ENCODE measurements at places on chromosomes 5 and 9.

GRCh38 chr5:7749626-7750025 lies 101.3 kb downstream of the CFAP90 start:
- no peaks in the 10 kb centered on the region for H3K36me3 ChIP-seq
- no peak overlapping the region for H3K4me3 ChIP-seq
- peaks cover 9% of the 10 kb centered on the region for H3K4me1 ChIP-seq
- no peak overlapping the region for H3K27ac ChIP-seq
- no peak for DNase-seq

DNA sequence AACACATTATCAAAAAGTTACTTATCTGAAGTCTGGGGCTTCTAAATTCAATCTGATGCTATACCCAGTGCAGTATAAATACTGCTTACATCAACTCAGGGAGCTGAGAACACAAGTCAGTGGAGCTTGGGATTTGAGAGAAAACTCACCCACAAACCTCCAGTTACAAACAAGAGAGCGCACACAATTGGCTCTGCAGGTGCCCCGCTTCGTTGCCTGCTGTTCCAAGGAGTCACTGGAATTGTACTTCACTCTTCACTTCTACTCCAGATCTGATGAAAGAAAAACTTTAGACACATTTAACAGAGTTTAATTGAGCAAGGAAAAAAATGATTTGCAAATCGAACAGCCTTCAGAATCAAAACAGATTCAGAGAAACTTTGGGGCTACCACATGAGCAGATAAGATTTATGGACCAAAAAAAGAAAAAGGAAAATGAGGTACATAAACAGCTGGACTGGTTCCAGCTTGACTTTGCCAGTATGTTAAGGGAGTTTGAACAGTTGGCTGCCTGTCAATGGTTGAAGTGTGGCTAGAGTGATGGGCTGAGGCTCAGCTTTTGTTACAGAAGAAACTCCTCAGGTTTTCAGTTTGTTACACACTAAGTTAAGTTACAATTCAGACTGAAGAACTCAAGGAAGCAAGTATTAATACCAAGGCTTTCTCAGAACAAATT lies 156.6 kb downstream of the AOPEP start:
- no peaks in the 10 kb centered on the region for H3K27me3 ChIP-seq
- DNase-seq, result no peak
- H3K4me1 ChIP-seq, result peaks cover 23% of the 10 kb centered on the region

- peaks cover 11% of the 10 kb centered on the region for H3K4me1 ChIP-seq
- no peak overlapping the region for H3K4me3 ChIP-seq
- H3K27me3 ChIP-seq, result peaks cover 3% of the 10 kb centered on the region
- DNase-seq, result no peak
These were observed 2.6 kb upstream of the TMEM268 start for GRCh38 chr9:114608525-114608796.

GRCh38 chr5:2741956-2742355 lies 9.5 kb downstream of the IRX2 start:
- H3K27me3 ChIP-seq, result peaks cover 85% of the 10 kb centered on the region
- DNase-seq, result no peak
- peaks cover 11% of the 10 kb centered on the region for H3K4me1 ChIP-seq
- H3K27ac ChIP-seq, result no peak overlapping the region

DNA sequence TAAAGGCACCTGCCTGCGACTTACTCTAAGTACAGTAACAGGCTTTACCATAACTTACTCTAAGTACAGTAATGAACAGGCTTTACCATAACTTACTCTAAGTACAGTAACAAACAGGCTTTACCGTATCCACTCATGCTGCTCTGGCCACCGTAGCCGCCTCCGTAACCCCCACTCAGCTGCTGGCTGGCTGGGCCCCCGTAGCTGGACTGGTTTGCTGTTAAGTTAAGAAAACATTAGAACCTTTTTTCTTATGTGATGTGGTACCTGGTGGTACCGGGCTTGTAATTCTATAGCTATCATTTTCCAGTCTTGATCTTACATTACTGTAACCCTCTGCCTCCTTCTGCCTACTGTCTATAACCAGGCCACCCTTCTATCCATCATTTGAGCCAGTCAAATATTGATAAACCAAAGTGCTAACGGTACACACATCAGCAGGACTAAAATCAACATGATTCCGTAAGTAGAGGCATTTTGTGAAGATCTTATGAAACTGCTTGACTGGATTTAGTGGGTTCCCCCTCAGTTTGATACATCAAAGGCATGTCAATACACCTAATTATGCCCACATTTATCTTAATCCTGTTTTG lies 7.4 kb downstream of the HNRNPH1 start:
- no peaks in the 10 kb centered on the region for H3K27me3 ChIP-seq
- H3K27ac ChIP-seq, result peak overlapping the region; percentile 62
- H3K4me3 ChIP-seq, result no peak overlapping the region
- DNase-seq, result no peak
